ENCODE measurements at places on chromosomes 1 and 21. TPM values are rescaled to one million over a fixed set of nuclear protein-coding genes. Genes with fewer than 3 reads are reported as not detected.

The OR4F16 gene
- 0.14 TPM for total RNA-seq

The KDF1 gene
- total RNA-seq = not detected

The NBPF6 gene
- not detected for total RNA-seq

The BRDT gene
- not detected for total RNA-seq

The KIRREL1 gene
- total RNA-seq = 131 TPM
